ENCODE measurements at places on chromosomes 3 and 15.
A peak's percentile ranks its signal among the peaks of the same experiment; 100 is the strongest.

GRCh38 chr15:51756482-51756881 is 5.1 kb downstream of the TMOD2 start:
- no peak overlapping the region for H3K4me3 ChIP-seq
- no peak for DNase-seq
- peaks cover 17% of the 10 kb centered on the region for H3K4me1 ChIP-seq
- peaks cover 16% of the 10 kb centered on the region for H3K27me3 ChIP-seq
- H3K27ac ChIP-seq = no peak overlapping the region
- H3K36me3 ChIP-seq = peaks cover 3% of the 10 kb centered on the region

GRCh38 chr3:98099848-98100247 is 12.9 kb downstream of the OR5AC2 start:
- no peak overlapping the region for H3K4me3 ChIP-seq
- H3K27me3 ChIP-seq = peaks cover 4% of the 10 kb centered on the region
- H3K4me1 ChIP-seq = no peaks in the 10 kb centered on the region
- DNase-seq = no peak
- H3K27ac ChIP-seq = no peak overlapping the region
- H3K36me3 ChIP-seq = no peaks in the 10 kb centered on the region

GRCh38 chr15:90872486-90873184 is 4.2 kb downstream of the FURIN start:
- H3K27me3 ChIP-seq = no peaks in the 10 kb centered on the region
- peak overlapping the region; percentile 93 for H3K4me3 ChIP-seq
- H3K36me3 ChIP-seq = peaks cover 67% of the 10 kb centered on the region
- peaks cover 73% of the 10 kb centered on the region for H3K4me1 ChIP-seq
- H3K27ac ChIP-seq = peak overlapping the region; percentile 93

DNA sequence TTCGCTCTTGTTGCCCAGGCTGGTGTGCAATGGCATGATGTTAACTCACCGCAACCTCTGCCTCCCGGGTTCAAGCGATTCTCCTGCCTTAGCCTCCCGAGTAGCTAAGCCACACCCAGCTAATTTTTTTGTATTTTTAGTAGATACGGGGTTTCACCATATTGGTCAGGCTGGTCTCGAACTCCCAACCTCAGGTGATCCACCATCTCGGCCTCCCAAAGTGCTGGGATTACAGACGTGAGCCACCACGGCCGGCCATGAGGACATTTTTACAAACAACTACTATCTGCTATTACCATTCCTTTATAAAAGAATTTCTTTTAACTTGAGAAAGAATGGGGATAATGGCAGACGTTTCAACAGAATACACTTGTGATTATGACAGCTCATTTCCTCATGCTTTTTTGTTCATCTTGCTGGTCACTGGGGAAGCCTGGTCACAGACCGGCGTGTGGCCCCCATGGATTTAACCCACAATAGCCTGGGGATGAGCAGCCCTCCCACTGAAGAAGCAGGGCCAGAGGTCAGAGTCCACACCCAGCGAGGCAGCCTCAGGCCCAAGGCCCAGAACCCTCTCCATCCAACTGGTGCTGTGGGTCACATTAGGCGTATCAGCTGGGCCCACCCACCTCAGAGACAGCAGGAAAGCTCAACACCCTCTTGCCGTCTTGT is 112.0 kb downstream of the LIPC start:
- H3K27me3 ChIP-seq = peaks cover 10% of the 10 kb centered on the region
- no peak for DNase-seq
- no peaks in the 10 kb centered on the region for H3K36me3 ChIP-seq
- no peak overlapping the region for H3K4me3 ChIP-seq
- H3K4me1 ChIP-seq = peaks cover 34% of the 10 kb centered on the region

- H3K36me3 ChIP-seq = peaks cover 48% of the 10 kb centered on the region
- no peak overlapping the region for H3K4me3 ChIP-seq
- no peak overlapping the region for H3K27ac ChIP-seq
- DNase-seq = no peak
These were observed 660.9 kb upstream of the CBLB start for GRCh38 chr3:106529738-106530137.

DNA sequence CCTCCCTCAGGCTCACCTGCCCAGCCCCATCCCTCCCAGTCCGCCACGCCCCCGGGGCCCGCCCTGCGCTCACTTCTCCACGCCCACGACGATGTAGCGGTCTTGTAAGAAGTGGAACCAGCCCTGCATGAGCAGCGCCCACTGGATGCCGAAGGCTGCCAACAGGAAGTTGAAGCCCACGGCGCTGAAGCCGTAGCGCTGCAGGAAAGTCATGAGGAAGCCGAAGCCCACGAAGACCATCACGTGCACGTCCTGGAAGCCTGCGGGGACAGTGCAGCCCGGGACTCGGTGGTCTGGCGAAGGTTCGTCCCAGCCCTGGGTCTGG is 9.7 kb downstream of the RHCG start:
- peak; percentile 28 for DNase-seq
- peaks cover 38% of the 10 kb centered on the region for H3K27me3 ChIP-seq
- H3K4me3 ChIP-seq = no peak overlapping the region
- peaks cover 3% of the 10 kb centered on the region for H3K4me1 ChIP-seq

DNA sequence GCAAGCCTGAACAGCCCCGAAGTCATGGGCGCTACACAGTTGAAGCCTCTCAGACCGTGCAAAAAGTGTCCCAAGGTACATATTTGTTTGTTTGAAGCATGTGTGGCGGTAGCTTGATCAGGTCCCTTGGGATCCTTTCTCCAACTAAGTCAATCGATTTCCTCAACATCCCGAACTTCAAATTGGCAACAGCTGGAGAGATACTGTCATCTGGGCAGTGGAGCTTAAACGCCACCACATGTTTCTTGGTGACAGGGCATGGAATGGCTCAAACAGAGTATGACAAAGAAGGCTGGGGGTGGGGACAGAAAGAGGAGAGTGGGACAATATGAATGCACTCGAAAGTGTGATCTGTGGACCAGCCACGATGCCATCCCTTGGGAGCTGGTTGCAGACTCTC is 84.9 kb upstream of the PSMD6 start:
- no peak for DNase-seq
- no peaks in the 10 kb centered on the region for H3K36me3 ChIP-seq
- H3K27me3 ChIP-seq = no peaks in the 10 kb centered on the region
- no peak overlapping the region for H3K27ac ChIP-seq
- H3K4me3 ChIP-seq = no peak overlapping the region
- no peaks in the 10 kb centered on the region for H3K4me1 ChIP-seq

DNA sequence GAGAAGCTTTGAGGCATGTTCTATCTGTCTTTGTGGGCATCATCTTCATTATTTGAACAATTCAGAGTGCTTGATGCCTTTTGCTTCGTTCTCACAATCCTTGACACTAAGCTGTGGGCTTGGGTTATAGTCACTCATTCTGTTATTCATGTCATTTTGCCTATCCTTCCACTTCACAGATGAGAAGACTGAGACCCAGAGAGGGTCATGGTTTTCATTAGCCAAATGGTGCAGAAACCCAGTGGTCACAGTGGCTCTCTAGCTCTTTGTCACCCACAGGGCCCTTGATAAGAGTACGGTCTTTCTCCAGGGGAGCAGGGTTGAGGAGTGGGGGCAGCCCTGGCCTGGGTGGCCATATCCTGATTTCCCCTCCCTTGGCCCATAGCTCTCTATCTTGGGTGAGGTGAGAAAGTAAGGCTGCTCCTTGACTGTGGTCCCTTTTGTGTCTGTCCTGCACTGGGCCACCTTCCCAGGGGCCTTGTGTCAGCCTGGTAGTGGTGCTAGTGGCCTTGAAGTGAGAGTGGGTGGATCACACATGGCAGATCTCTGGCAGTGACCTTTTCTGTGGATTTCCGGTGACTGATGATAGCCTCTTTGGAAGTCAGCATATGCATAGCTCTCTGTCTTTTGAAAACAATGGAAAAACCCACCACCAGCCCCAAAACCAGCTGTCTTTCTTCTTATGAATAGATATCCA is 130.1 kb downstream of the IGF1R start:
- DNase-seq = no peak
- H3K27ac ChIP-seq = no peak overlapping the region
- H3K36me3 ChIP-seq = no peaks in the 10 kb centered on the region
- peaks cover 4% of the 10 kb centered on the region for H3K27me3 ChIP-seq
- no peak overlapping the region for H3K4me3 ChIP-seq

DNA sequence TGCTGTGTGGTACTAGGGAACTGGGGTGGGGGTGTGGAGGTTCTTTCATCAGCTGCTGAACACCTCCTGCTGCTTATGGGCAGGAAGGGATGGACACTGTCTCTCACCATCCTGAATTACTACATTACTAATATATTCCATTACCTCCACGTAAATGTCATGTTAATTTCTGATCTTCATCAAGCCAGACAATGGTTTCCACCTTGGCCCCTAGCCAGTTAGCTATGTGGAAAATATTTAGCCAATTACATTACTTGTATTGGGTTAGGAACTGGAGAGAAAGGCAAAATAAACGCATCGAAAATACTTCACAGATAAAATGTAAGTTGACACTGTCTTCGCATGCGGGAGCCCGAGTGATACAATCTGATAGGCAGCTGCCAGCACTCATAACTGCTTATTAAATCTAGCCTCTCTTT is 95.1 kb downstream of the FOXP1 start:
- peaks cover 27% of the 10 kb centered on the region for H3K36me3 ChIP-seq
- H3K27ac ChIP-seq = no peak overlapping the region

All from activated CD4-positive, alpha-beta memory T cell treated with anti-CD3 and anti-CD28 coated beads, Interleukin-2, amount 10 ng/mL, durations not matched to agents 7 days and 5 days (primary cell).